Bone marrow (tissue), 2 donors: ENCODE measurements at places on chromosomes 11 and 22.

DNA sequence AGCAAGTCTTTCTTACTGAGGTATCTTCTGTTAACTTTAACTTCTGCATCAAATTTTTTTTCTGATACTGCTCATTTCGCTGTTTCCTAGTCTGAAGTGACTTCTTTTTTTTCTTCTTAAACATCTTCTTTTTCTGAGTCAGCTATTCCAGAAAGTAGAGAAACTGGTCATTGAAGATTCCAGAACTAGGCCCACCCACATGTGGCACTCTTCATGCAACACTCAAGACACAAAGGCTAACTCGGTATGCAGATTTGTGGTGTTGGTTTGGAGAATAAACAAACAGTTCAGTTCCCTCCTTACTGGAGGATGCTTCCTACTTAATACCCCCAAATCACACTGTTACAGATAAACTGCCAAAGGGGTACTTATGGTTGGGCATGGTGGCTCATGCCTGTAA, 25.2 kb upstream of the MTCH2 start:
- DNase-seq: no peak

DNA sequence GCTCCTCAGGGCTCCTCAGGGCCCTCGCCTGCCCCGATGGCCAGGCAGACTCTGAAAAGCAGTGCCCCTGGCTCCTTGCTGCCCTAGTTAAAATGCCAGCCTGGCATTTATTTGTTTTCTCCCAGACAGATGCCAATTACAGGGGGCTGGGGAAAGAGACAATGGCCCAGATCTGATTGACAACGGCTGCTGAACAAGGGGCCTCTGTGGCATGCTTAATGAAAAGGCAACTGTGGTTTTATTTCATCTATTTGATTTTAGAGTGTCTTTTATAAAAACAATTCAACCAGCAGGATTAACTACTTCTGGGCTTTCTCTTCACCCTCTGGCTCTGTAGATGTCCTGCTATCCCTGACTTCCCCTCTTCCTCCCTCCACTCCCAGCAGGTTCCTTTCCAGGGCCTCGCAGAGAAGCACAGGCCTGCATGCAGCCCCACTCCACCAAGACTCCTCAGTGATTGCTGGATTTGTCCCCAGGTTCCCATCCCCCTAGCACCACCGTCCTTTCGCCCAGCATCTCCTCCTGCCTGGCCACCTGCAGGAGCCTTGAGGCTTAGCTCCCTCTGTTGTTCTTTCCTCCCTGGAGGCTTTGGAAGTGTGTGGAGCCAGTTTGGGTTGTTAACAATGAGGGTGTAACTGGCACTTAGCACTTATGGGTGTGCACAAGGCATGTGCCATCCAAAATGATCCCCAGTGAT, 171.1 kb downstream of the TENM4 start:
- no peak for DNase-seq

DNA sequence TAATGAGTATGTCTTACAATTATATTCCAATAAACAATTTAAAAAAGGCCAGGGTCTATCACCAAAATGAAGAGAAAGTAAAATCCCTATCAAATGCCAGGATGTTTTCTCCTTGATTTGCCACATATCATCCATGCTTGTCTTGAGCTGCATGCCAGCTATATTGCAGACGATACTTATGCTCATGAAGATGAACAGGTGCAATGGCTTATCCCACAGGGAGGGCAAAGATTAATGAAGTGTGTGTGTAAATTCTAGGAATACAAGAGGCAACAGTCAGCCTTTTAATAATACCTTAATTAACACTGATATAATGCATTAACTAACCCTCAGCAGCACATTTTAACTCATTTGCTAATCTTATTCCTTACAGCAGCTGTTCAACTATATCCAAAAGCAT, 850.5 kb downstream of the KCNA4 start:
- no peak for DNase-seq

- DNase-seq: no peak
These were observed 34.6 kb downstream of the APOL5 start for GRCh38 chr22:35752006-35752862.

DNA sequence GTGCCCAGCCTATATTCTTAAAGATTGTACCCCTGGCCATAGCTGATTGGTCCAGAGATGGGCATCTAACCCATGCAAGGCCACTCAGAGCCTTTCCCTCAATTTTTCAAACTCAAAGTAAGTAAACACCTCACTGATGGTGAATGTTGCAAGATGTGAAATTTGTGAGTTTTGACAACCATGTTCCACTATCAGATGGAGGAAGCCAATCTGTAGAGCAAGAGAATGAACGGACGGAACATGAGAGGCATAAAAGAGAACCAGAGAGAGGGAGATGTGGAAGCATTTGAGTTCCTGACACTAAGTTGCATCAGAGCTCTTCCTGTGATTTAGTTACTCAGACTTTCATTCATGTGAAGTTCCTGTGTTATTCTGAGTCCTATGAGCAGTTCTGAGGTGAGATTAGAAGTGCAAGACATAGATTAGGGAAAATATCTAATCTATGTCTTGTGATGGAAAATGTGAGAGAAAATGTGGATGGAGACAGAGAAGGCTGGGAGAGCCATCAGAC, 73.3 kb downstream of the PRSS23 start:
- DNase-seq: no peak

DNA sequence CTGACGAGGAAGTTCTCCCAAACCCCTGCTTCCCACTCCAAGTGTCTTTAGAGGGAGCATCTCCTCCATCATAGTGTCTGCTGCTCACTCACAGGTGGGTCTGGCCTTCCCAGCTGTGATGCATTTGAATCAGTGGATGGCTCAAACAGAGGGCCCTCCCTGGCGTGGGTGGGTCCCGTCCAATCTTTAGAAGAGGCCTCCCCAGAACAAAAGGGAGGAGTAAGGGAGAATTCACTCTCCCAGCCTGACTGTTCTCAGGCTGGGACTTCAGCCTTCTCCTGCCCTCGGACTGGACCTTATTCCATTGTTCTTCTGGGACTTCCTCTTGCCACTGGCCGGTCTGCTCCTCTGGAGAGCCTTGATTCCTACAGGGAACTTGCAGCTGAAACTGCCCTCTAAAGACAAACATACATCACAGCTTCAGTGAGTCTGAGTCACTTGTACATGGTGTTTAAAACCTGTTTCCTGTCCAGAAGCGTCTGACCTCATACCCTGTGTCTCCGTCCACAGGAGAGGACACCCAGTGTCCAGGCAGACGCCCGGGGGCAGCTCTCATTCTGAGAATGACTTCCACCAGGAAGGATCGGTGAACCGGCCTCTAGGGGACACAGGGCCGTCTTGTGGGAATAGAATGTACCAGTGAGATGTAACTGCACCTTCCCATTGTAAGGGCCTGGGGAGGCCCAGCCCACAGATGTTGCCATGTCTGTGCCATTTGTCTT, 234.7 kb downstream of the BRD1 start:
- no peak for DNase-seq

DNA sequence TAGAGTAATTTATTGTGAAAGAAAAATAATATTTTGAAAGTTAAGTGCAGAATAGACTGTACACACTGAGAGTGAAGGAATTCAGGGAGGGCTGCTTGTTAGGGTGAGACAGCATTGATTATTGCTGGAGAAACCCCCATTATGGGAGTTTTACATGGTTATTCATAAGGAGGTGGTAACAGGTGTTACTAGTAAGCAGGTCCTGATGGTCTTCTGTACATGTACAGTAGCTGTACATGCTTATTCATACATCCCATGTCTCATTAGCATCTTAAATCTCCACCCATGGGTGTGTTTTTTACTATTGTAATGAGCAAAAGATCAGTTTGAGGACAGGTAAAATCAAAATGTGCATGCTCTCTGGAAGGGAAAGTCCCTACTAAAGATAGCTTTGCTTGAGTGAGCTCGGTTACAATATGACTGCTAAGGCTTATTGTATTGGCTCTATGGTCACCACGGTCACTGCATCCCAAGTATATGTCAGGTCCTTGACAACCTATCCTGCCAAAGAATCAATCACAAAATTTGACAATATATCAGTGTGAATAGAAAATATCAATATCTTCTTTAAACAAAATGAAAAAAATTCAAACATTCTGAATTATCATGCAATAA, 6.2 kb downstream of the KDM4F start:
- DNase-seq: no peak

DNA sequence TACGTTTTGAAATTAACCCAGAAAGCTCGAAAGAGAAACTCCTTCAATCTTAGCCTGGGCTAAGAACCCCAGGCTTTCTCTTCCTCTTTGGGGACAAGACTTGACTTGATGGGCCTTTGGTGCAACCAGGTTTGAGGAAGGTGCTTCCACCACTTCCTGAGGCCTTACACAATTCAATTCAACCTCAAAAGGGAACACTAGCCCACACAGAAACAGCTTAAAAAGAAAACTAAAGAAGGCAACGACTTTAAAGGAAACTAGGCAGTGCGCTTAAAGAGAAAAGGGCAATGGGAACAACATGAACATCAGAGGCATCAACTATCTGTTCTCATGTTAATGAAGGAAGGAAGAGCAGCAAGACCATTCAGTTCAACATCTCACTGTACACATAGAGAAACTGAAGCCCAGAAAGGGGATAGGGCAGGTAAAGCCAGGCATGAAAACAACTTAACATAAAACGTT, 24.8 kb downstream of the PAK1 start:
- DNase-seq: peak; percentile 49

DNA sequence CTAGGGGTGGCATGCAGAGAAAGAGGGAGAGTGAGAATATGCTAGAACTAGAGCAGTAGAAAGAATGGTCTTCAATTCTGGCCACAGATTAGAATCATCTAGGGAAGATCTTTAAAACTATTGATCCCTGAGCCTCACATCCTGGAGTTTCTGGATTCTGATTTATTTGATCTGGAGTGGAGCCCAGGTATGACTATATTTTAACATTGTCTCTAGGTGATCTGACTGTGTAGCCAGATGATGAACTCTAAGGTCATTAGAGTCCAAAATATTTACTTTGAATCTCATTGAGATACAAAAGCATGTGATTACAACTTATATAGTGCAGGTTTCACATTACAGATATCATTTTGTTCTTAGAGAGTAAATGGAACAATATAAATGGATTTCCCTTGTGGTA, 79.7 kb downstream of the FDX1 start:
- DNase-seq: no peak

- no peak for DNase-seq
These were observed 180.7 kb downstream of the PGR start for GRCh38 chr11:100948936-100949335.

GRCh38 chr22:35439365-35439717, 39.4 kb downstream of the MCM5 start:
- no peak for DNase-seq

- DNase-seq: no peak
These were observed 144.3 kb downstream of the TRPC6 start for GRCh38 chr11:101439488-101439887.

GRCh38 chr22:20530368-20531153, 23.2 kb downstream of the MED15 start:
- DNase-seq: no peak

GRCh38 chr11:123211981-123212380, 16.9 kb upstream of the CLMP start:
- no peak for DNase-seq

- no peak for DNase-seq
These were observed 10.1 kb downstream of the MTFP1 start for GRCh38 chr22:30435674-30436126.

- no peak for DNase-seq
These were observed 6.8 kb downstream of the NAA40 start for GRCh38 chr11:63945477-63946163.

GRCh38 chr11:95515371-95515770, 274.2 kb downstream of the FAM76B start:
- DNase-seq: no peak

- no peak for DNase-seq
These were observed 4.9 kb upstream of the TAGLN start for GRCh38 chr11:117194267-117194666.

- no peak for DNase-seq
These were observed 15.3 kb downstream of the FAM168A start for GRCh38 chr11:73582653-73583052.

GRCh38 chr11:59154610-59155009, 12.0 kb downstream of the FAM111A start:
- DNase-seq: no peak

DNA sequence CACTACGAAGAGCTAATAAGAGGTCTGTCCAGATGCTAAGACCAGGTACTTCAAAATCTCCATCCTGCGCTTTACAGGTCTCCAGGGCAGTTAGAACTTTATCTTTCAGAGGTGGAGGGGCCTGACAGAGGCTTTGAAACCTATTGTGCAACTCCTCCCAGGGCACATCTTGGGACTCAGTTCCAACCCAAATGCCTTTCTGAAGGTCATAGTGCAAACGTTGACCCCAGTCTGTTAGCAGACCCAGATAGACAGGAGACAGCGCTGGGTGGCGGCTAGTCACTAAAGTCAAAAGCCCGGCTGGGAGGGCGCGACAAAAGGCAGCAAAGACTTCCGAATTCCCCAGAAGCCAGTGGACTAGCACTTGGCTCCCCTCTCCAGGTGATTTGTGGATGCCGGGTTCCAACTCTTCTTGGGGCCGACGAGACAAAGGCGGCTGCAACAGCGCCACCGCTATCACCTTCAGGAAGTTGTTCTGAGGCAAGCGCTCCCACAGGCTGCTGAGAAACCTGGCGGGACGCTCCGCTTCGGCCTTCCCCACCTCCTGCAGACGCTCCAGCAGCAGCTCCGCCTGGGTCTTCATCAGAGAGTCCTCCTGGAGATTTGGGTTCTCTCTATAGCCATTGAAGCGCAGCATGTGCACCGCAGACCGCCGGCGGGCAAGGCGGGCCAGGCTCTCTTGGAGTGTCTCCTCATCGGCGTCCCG, 728 bp downstream of the FANCF start:
- DNase-seq: peak; percentile 48

DNA sequence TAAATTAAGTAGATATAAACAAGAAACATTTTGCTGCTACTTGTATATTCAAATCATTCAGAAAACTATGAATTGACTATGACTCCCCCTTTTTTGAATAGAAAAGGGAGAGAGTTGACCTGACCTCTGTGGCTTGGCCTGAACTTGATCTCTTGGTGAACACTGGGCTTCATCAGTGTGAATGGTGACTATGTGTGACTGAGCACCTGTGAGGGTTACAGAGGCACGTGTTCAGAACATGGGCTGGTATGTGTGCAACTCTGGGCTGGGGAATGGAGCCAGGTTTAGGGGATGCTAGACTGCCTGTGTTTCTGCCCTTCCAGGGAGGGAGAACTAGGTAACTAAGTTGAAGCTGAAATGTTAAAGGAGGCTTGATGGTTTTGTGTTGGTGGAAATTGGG, 29.2 kb downstream of the HSD17B12 start:
- DNase-seq: no peak

DNA sequence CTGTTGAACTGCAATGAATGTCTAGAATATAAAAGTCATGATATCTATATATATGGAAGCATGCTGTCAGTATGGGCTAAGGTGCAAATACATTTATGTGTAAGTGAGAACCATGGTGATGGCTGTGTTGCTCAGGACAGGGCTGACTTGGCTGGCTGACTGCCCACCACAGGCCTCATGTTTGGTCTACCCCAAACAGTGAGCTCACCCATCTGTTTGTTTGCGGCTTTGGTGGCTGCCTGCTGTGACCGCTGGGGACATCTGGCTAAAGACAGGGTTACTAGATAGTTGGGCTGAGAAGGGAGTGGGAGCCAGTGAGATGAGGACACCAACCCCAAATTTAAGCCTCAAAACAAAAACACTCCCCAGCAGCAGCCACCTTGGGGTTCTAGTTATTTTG, 6.3 kb downstream of the CD44 start:
- no peak for DNase-seq
